ENCODE measurements at places on chromosomes 3 and 15. TPM values are rescaled to one million over a fixed set of nuclear protein-coding genes. Genes with fewer than 3 reads are reported as not detected.
A peak's percentile ranks its signal among the peaks of the same experiment; 100 is the strongest.

DNA sequence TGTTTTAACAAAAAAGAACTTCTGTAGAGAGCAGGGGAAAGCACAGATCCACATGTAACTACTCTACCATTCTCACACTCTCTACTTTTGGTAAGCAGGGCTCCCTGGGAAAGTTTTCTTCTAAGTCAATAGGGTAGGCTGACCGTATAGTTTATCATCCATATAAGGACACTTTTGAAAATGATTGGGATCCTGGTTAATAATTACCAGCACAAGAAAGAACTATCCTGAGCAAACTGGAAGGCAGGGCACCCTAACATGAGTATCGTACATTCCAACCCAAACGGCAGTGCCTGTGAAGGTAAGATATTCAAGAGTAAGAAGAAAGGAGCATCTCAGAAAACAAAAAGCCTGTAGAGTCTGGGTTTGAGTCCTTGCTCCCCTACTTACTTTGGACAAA, 22.1 kb downstream of the SUSD5 start:
- DNase-seq = no peak

- DNase-seq = no peak
These were observed 19.5 kb downstream of the ARHGEF3 start for GRCh38 chr3:56782215-56782614.

GRCh38 chr15:68471541-68471940, 39.6 kb upstream of the ITGA11 start:
- DNase-seq = no peak

The POPDC2 gene
- total RNA-seq = 2.0 TPM

The EOMES gene
- not detected for total RNA-seq

The DPPA4 gene
- not detected for total RNA-seq

DNA sequence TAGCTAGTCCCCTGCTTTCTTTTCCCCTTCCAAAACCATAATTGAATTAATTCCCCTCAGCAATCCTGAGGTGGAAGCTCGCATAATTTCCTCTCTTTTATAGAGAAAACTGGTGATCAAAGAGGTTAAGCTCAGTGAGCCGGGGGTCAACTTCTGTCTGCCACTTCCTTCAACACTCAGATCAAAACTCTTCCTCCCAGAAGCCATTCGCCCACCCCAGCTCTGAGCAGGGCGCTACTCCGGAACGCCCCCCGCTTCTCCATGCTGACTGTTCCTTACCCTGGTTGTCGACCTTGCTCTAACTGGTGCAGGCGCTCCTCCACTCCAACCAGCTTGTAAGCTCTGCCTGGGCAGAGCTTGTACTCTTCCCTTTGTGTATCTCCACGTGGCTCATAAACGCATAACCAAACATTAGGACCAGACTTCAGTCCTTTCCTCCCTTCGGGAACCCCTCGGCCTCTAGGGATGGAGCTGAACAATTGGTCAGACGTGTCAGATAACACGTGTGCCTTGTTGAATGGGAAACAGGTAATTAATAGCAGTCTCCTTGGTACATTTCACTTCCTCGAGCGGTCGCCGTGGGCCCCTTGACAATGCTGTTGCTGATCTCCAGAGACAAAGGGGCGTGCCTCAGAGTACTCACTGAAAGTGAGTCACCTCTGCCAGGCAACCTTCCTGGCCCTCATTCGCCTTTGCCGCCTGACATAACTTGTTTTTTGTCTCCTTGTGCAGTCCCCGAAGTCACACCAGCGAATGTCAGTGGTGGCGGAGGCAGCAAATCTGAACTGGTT, 71.8 kb downstream of the IL5RA start:
- no peak for DNase-seq

- no peak for DNase-seq
These were observed 217.8 kb downstream of the LRRC3B start for GRCh38 chr3:26840272-26840870.

- no peak for DNase-seq
These were observed 94.7 kb downstream of the IL5RA start for GRCh38 chr3:3015185-3016089.

DNA sequence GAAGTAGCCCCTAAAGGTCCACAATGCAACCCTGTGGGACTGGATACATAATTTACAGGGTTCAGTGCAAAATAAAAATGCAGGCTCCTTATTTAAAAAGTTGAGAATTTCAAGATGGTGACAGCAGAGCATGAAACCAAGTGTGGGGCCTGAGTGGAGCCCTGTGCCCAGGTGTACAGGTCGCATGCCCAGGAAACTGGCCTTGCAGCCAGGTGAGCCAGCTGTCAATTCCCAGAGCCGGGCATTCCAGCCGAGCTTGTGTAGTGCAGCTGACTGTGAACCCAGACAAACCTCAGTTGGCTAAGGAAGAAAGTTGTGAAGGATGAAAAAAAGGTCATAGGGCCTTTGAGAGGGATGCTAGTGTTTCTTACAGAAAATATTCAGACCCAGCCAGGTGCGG, 27.6 kb downstream of the POPDC2 start:
- no peak for DNase-seq

DNA sequence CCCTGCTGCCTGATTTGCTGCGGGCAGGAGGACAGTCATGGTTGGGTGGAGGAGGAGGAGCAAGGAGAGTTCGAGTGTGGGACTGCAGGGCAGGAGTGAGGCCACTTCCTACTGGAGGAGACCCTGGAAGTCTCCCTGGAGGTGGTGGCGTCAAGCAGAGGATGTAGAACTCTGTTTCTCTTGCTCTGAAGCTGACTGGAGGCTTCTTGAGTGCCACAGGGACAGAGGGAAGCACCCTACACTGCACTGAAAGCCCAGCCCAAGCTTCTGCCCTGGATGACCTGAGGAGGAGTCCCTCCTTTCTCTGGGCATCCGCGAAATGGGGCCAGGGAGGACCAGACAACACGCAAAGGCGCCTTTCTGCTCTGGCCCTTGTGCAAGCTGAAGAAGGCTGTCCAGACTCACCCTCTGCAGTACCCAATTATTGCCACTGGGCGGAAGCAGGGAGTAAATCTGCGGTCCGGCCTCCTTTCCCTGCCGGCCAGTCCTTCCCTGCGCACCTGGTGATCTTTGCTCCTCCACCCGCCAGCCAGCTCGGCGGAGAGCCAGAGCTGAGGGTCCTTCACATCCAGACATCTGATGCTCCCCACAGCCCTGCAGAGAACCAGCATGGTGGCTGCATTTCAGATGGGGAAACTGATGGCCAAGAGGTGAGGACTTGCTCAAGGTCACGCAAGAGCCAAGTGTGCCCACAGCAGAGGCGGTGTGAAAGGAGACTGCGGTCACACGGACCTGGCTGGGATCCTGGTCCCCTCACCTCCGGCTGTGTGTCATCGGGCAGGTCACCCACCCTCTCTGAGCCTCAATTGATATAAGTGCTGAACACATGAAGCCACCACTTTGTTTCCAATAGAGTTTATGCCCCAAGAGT, 207.1 kb downstream of the TBC1D2B start:
- peak; percentile 52 for DNase-seq

DNA sequence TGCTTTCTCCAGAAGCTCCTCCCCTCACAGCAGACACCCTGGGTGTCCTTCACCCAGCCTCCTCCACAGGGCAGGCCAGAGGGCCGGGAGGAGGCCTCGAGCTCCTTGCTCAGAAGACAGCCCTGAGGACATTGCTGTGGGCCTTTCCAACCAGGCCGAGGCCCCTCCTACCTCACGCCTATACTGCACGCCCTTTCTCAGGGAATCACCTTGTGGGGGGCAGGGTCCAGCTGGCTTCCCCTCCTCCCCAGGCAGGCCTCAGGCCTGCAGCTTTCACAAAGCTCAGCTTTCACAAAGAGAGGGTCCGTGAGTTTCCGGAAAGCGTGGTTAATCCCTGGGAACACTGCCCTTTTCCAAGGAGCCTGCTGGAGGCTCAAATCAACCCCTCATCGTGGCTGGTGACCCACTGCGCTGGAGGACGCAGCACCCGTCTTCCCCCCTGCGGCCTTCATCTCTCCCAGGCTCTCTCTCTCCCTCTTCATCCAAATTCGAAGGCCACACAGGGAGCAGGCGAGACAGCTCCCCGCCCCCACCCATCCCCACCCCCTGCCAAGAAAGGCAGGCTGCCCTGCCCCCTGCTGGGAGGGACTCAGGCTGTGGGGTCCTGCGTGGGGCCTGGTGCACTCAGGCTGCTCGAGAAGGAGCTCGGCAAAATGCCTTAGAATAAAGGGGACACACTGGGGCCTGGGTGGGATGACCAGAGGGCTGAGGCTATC, 79.4 kb downstream of the OCA2 start:
- no peak for DNase-seq

DNA sequence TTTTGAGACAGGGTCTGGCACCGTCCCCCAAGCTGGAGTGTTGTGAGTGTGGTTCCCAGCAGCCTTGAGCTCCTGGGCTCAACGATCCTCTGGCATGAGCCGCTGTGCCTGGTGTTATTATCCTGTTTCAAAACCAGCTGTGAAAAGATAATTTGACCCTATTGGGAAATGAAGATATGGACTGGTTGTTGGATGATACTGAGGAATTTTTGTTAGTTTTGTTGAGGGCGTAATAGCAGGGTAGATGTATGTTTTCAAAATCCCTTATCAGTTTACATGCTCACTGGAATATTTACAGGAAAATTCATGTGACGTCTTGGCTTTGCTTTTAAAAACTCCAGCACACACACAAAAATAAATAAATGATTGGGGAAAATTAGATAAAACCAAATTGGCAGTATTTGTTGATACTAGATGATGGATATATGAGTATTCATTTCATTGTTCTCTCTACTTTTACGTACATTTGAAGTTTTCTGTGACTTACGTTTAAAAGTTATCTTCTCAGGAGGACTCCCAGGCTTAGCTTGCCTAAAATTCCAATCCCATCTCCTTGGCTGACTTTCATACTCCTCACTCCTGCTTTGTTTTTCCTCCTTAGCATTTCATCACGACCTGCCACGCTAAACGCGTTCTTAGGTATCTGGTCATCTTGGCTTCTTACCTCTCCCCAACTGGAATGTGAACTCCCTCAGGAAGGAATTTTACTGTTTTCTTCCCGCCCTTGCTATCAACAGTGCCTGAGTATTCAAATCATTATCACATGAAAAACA, 56.8 kb upstream of the TFRC start:
- no peak for DNase-seq

The HYAL1 gene
- 1.9 TPM for total RNA-seq

The CHRNA3 gene
- 0.23 TPM for total RNA-seq

The GOLGA8O gene
- total RNA-seq = 3.1 TPM

The EID1 gene
- 217 TPM for total RNA-seq

The ACSBG1 gene
- total RNA-seq = 145 TPM

GRCh38 chr15:88603885-88604284, 17.3 kb upstream of the AEN start:
- no peak for DNase-seq

The SUSD5 gene
- total RNA-seq = 12.9 TPM

DNA sequence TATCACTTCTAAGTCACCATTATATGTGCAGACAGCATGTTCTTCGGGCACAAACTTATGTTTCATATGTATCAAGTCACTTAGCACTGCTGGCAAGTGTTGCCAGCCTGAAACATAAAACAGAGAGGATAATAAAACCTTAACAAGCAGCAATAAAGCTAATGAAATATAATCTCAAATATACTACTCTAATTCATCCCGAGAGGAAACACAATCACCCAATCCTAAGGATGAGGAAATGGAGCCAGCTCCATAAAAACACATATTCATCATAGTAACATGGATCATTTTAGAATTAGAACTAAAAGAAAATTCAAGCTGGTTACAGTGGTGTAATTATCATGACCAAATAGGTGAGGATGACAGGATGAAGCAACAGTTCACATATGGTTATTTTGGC, 1072.7 kb downstream of the EPHA3 start:
- no peak for DNase-seq

The RPL29 gene
- total RNA-seq = 315 TPM

DNA sequence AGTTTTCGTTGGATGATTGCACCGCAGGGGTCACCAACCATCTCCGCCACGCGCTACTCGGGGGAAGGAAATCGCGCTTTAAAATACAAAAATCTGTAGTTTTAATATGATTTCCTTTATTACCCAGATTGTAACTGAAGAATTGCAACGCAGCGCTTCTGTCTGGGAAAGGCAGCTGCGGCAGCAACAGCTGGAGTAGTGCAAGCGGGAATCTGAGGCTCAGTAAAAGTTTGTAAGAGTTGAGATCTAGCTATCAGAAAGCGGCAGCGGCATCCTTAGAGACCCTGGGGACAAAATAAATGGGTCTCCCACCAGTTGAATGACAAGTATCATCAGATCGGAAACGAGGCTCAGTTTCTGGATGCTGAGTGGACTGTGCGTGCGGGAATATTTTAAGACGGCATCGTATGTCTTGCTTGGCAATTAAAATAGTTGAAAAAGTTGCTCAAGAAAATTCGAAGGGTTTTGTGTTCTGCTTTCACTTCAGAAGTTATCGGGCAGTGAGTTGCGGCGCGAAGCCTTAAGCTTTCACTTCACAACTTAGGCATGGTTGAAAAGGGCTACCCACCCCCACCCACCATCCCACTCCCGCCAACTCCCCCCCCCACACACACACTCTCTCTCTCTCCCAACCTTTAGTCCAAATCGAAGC, 2.7 kb downstream of the MECOM start:
- no peak for DNase-seq

The EFCC1 gene
- total RNA-seq = 1.5 TPM

GRCh38 chr3:11847607-11848006, 922 bp upstream of the TAMM41 start:
- no peak for DNase-seq

The LMLN gene
- total RNA-seq = 20.0 TPM

GRCh38 chr15:75309711-75310110, 26.2 kb upstream of the COMMD4 start:
- no peak for DNase-seq

DNA sequence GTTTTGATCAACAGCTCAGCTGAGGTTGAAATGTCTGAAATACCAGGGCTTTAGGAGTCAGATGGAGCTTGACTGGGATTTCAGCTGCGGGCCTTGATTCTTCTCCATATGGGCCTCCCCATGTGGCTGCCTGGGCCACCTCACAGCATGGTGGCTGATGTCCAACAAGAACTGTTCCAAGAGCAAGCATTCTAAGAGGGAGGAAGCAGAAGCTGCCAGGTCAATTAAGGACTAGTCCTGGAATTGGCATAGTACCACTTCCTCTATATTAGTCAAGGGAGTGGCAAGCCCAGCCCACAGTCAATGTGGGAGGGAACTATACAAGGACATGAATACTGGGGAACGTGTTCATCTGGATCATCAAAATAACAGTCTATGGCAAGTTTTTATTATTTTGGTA, 181.7 kb upstream of the ANKRD28 start:
- DNase-seq = no peak

DNA sequence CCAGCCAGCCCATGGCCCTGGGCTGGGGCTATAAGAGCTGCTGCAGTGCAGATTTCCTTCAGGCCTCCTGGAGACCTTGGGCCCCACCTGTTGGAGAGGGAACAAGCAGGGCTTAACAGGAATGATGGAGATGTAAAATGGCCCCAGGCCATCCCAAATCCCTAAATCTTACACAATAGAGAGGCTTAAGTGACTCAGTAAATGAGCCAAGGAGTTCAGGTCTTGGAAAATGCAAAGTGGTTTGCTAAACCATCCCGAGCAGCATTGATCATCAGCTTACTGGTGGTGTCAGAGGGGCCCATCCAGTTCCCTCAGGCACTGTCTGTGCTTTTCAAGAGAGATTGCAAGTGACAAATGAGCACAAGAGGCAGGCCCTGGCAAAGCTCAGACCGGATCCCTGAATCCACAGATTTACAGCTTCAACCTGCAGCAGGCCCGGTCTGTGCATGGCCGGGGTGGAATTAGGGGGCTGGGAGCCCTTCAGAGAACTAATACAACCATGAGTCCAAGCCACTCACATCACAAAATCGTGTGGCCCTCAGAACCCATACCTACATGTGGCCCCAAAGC, 325.4 kb downstream of the UACA start:
- no peak for DNase-seq
